NCI-H510A treated with DMSO at 0.1 percent for 48 hours (cell line): ENCODE measurements at places on chromosomes 7 and 10.
A peak's percentile ranks its signal among the peaks of the same experiment; 100 is the strongest.

- no peak for DNase-seq
These were observed 121.0 kb downstream of the AKR1D1 start for GRCh38 chr7:138196971-138197896.

- DNase-seq: peak; percentile 68
These were observed 132.7 kb downstream of the KCNMA1 start for GRCh38 chr10:77504873-77505257.

DNA sequence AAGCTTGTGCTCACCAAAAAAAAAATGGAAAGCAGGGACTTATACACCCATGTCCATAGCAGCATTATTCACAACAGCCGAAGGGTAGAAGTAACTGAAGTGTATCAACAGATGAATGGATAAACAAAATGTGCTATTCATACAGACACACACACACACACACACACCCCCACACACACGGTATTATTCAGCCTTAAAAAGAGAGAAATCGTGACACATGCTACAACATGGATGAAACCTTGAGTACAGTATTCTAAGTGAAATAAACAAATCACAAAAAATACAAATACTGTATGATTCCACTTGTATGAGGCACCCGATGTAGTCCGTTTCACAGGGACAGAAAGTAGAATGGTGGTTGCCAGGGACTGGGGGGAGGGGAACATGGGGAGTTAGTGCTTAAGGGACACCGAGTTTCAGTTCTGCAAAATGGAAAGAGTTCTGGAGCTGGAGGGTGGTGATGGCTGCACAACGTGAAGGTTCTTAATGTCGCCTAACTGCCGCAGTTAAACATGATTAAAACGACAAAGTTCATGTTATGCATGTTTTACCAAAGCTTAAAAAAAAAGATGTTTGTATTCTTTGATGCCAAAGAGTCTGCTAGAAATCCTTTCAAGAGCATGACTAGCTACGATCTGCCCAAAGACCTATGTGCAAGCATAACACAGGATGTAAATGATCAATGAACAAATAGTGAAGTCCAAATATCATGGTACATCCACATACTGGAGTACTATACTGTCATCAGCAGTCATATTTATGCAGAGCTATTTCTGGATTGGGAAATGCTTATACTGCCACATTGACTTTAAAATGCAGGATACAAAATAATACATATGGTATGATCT, 7.2 kb downstream of the TNS3 start:
- no peak for DNase-seq

- DNase-seq: no peak
These were observed 529.9 kb downstream of the XPNPEP1 start for GRCh38 chr10:109393425-109393824.

GRCh38 chr10:75825235-75825634, 393.8 kb downstream of the LRMDA start:
- DNase-seq: no peak

DNA sequence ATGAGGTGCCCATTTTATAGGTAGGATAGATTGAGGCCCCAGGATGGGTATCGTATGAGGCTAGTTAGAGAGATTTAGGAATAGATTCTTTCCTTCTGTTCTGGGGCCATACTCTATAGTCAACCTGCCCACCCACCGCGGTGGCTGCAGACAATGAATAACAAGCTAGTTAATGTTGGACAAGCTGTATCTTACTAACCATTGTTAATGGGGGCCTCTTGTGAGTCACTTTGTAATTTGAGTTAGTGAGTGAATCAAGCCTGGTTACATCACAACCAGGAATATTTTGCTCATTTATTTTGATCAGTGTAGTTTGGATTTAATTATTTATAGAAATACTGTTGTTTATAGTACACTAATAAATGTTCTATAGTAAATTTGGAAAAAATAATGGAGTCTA, 7.3 kb downstream of the SORCS3 start:
- no peak for DNase-seq

DNA sequence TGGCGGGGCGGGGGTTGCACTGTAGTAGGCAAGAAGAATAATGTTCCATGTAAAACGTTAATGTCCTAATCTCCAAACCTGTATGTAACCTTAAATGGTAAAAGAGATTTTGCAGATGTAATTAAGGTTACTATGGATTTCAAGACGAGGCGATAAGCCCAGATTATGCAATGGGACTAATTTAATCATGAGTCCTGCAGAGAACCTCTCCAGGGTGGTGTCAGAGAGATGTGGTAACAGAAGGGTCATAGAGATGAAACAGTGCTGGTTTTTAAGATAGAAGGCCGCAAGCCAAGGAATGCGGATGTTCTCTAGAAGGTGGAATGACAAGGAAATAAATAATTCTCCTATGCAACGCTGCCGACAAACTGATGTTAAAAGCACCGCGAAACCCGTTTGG, 57.1 kb downstream of the UBE3C start:
- no peak for DNase-seq

GRCh38 chr7:51082096-51082840, 234.3 kb downstream of the COBL start:
- DNase-seq: no peak

- no peak for DNase-seq
These were observed 534 bp upstream of the ACBD5 start for GRCh38 chr10:27241010-27241651.

- no peak for DNase-seq
These were observed 8.7 kb upstream of the MTPAP start for GRCh38 chr10:30357806-30358205.
